SK-N-SH treated with all-trans-retinoic acid at 6 μM for 48 hours (cell line): ENCODE measurements at places on chromosomes 1 and 21.
A peak's percentile ranks its signal among the peaks of the same experiment; 100 is the strongest.

- ATAC-seq: peak; percentile 94
Measured at GRCh38 chr1:209989525-209989924, 51.5 kb downstream of the SYT14 start.

- ATAC-seq: no peak
Measured at GRCh38 chr1:90922996-90923395, 98.8 kb downstream of the ZNF644 start.

DNA sequence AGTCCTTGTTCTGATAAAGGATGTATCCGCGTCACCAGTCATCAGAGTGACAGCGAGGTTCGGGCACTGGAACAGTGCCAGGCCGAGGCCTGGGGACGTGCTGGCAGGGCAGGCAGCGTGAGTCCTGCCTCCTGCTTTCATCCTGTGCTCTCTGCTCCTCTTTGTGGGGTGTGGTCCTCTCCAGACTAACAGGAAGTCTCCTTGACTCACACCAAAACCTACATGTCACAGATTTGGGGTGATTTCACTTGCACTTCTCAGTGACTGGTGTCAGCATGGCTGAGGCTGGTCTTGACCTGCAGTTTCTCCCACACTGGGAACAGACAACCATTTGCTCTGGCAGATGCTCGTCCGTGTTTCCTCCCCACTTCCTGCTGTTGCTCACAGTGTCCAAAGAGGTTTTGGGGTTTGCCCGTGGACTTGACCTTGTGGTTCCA lies 8.8 kb upstream of the NLRP3 start:
- no peak for ATAC-seq

- no peak for ATAC-seq
Measured at GRCh38 chr1:87136607-87137341, 191.9 kb upstream of the LMO4 start.

DNA sequence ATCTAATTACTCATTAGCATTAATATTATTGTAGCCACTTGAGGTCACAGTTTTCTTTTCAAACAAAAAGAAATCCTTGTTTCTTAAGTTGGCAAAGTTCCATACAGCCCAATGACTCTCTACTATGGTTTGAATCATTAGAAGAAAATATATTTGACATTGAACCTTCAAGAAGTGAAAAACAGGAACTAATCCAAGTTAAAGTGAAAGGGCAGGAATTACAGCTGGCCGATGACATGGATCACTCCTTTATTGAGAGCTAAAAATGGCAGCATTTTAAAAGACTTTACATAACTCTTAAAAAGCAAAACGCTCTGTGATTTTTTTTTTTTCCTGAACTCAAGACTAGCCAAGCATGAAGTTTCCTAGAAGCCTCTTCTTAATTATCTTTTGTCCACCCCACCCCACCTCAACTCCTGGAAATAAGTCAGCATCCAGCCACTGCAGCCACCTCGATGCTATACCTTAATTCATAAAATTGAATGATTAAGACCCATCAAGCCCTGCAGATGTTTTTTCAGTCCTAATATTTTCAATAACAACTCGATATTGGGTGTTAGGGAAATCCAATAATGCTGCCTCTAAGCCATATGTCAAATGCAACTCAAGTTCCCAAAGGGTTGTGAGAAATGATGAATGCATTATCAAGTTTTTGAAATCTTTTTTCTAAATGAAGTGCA lies 323.1 kb downstream of the HHIPL2 start:
- ATAC-seq: no peak

DNA sequence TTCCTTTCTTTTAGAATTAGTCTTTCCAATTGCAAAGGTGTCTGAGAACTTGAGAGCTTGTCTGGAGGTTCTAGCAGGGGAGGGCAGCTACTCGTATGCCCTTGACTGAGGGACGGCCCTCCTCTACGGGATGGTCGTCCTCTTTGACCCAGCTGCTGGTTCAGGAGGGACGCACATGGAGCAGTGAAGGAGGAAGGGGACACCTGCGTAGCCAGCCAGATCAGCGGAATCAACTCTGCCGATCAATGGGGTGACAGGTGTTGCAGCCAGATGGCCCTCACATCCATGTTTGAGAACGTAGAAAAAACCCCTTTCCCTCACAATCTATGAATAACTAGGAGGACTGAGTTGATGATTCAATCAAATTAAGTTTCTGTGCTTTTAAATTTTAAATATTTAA lies 15.7 kb upstream of the A3GALT2 start:
- ATAC-seq: no peak

GRCh38 chr1:68585351-68585750 lies 88.5 kb upstream of the DEPDC1 start:
- ATAC-seq: no peak

DNA sequence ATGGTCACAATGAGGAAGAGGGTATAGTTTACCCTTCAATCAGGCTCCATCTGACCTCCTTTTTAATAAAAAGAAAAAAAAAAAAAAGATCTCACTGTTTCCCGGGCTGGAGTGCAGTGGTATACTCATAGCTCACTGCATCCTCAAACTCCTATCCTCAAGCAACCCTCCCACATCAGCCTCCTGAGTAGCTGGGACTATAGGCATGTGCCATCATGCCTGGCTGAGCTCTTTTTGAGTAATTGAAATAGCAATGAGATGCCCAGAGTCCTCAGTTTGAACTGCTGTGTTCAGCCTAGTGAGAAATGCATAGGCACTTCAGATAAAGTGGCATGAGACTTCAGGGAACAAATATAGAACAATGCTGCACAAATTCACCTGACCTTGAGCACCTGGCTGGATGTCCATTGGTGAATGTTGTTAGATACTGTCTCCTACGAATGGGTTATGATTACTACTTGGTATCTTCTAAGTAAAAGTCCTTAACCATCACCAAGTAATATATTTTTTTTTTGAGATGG lies 67.6 kb downstream of the NR5A2 start:
- no peak for ATAC-seq

GRCh38 chr1:226697929-226698544 lies 41.0 kb downstream of the ITPKB start:
- peak; percentile 10; the same call in 2 of the 3 replicates for ATAC-seq

DNA sequence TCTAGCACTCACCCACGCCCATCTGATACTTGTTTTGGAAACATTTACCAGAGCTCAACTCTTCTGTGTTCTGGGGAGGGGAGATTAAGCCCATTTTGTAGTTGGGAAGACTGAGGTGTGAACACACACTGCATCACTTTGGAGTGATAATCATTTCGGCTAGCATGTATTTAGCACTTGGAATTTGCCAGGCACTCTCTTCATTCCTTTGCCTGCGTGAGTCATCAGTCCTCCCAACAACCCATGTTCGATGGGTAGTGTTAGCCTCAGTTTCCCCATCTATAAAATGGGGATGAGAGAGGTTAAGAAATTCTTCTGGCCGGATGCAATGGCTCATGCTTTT lies 182.8 kb upstream of the TMEM51 start:
- ATAC-seq: no peak

DNA sequence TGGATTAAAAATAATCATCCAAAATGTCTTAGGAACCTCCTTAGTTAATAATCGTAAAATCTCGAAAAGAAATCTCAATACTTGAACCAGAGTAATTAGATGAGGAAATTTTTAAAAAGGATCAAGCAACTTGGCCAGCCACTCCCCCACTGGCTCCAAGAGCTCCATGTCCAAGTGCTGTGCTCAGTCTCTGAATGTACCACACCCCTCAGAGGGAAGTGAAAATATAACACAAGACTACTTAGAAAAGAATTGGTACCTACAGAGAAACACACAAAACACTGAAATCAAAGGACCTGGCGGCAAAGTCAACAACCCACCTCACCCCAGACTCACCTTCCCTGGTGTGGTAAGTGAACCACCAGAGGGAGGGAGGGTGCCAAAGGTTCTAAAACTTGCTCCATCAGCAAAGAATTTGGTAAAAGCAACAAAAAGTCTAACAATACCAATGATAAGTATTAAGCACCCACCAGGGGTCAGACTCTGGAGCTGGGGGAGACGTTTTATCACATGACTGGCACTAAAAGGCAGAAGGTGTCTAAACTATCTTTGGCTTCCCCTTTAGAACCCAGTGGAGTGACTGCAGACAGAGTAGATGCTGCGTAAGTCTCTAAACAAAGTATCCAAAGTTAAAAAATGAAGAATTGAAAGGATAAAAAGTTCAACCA lies 14.0 kb downstream of the LBR start:
- ATAC-seq: no peak

- no peak for ATAC-seq
Measured at GRCh38 chr1:153684892-153685291, 6.4 kb downstream of the NPR1 start.
